ENCODE measurements at places on chromosomes 5 and 9. TPM values are rescaled to one million over a fixed set of nuclear protein-coding genes. Genes with fewer than 3 reads are reported as not detected.

- H3K4me3 ChIP-seq: no peak overlapping the region
- H3K27me3 ChIP-seq: no peaks in the 10 kb centered on the region
- no peak overlapping the region for H3K27ac ChIP-seq
- H3K36me3 ChIP-seq: peaks cover 66% of the 10 kb centered on the region
These were observed 36.2 kb upstream of the REEP2 start for GRCh38 chr5:138402640-138403039.

- no peak for DNase-seq
- peak overlapping the region; percentile 83 for H3K27ac ChIP-seq
- peaks cover 77% of the 10 kb centered on the region for H3K4me1 ChIP-seq
These were observed 1.4 kb downstream of the ZNF622 start for GRCh38 chr5:16464231-16464630.

DNA sequence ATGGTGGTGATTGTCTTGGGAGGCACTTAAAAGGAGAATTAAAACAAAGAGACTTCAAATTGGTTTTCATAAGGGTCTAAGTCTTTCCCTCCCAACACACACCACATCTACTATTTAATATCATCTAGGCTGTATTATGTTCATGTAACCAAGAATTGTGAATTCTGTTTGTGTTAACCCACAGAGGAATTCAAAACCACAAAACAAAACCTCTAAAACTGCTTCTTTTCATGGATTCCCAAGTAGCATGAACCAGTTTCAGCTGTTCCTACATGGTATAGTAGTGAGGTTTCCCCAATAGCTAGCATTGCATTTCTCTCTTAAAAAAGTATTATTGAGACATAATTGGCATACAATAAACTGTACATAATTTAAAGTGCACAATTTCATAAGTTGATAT is 283.8 kb downstream of the CD180 start:
- H3K4me3 ChIP-seq: no peak overlapping the region
- no peak for DNase-seq
- no peaks in the 10 kb centered on the region for H3K36me3 ChIP-seq
- H3K27me3 ChIP-seq: no peaks in the 10 kb centered on the region

DNA sequence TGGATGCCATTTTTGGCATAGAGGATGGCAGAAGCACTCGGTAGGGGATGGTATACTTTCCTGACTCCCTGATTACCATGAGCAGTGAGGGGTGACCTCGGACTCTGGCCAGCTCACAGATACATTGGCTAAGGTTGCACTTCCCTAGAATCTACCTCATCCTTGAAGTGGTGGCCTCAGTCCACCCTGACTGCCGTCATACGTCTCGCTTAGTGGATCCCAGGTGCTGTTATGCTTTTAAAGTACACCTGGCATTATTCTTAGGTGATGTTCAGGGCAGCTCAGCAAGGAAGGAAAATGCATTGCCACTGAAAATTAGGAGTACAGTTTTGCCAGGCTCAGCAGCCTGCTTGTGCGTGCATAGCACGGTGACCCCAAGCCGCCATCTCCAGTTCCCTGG is 87.3 kb downstream of the SYK start:
- no peak for DNase-seq
- H3K27me3 ChIP-seq: no peaks in the 10 kb centered on the region
- H3K27ac ChIP-seq: no peak overlapping the region
- no peak overlapping the region for H3K4me3 ChIP-seq
- no peaks in the 10 kb centered on the region for H3K36me3 ChIP-seq

- H3K4me3 ChIP-seq: no peak overlapping the region
- H3K4me1 ChIP-seq: no peaks in the 10 kb centered on the region
- H3K27me3 ChIP-seq: peaks cover 2% of the 10 kb centered on the region
- no peaks in the 10 kb centered on the region for H3K36me3 ChIP-seq
- H3K27ac ChIP-seq: no peak overlapping the region
- DNase-seq: peak; percentile 3
These were observed 214.3 kb downstream of the GNA14 start for GRCh38 chr9:77433675-77434445.

DNA sequence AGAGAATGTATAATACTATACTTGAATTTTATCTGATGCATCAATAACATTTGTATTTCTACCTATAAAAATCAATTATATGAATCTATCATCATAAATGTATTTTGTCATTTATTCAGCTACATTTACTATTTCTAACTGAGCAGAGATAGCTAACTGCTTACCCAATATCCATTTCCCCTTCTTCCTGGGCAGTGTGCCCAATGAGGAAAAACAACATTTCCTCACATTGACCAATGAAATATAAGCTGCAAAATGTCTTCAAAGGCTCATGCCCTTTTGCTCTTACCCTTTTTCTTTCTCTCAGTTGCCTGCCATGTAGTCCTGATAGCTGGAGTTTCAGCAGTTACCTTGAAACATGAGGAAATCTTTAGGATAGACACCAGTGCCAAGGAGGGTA is 385.8 kb upstream of the PCSK5 start:
- H3K4me3 ChIP-seq: no peak overlapping the region
- DNase-seq: no peak
- no peak overlapping the region for H3K27ac ChIP-seq
- no peaks in the 10 kb centered on the region for H3K36me3 ChIP-seq

FYB1 gene
- total RNA-seq: 639 TPM

SPATA31D3 gene
- not detected for total RNA-seq

SLC36A2 gene
- total RNA-seq: not detected

CDX1 gene
- total RNA-seq: not detected

Measured in CD4-positive, CD25-positive, alpha-beta regulatory T cell (primary cell).